Activated CD4-positive, alpha-beta memory T cell treated with anti-CD3 and anti-CD28 coated beads for 36 hours (primary cell): ENCODE measurements at places on chromosomes 1 and 21. TPM values are rescaled to one million over a fixed set of nuclear protein-coding genes. Genes with fewer than 3 reads are reported as not detected.

DNA sequence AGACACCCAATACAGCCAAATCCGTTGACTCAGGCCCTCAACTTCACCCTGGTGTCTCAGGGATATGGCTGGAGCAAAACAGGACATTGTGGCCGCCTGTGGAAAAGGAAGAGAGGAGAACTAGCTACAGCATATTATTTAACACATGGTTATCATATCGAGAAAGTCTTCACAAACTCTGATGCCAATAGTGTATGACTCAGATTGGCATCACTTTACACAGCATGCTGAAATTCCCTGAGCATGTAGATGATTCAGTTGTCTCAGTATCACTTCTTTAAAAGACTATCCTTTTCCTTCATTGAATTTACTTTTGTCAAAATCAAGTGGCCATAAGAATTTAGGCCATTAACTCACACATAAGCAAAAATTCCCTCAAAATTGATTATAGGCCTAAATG lies 20.1 kb downstream of the HSD3B2 start:
- DNase-seq: no peak

- no peak for DNase-seq
These were observed 1.4 kb upstream of the DENND2C start for GRCh38 chr1:114671011-114671938.

GRCh38 chr21:21183092-21183491 lies 184.9 kb downstream of the NCAM2 start:
- no peak for DNase-seq

- DNase-seq: no peak
These were observed 117.5 kb downstream of the PRDM16 start for GRCh38 chr1:3186526-3186921.

DNA sequence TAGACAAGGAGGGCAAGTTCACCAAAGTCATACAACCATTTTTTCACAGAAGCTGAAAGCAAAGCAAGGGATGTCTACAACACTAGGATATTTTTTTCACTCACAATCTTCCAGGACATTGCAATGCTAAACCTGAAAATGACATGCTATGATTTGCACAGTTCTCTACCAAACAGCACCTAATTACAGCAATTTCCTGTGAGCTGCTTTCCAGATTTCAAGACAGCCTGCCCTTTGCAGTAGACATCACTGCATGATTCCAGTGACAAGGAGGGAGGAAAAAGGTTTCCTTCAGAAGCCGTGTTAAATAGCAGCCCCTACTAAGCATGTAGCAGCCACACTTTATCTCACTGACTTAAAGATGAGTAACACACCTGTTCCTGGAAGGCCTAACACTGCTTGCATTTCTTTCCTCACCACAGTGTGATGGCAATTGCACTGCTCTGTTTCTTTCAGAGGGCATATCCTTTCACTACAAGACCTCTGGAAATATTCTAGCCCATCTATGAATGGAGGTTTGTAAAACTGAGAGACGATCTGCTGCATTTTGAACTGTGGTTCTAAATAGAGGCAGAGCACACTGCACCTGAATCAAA lies 97.1 kb downstream of the DUSP10 start:
- DNase-seq: no peak

GRCh38 chr1:221344693-221345092 lies 397.2 kb downstream of the DUSP10 start:
- DNase-seq: no peak

- no peak for DNase-seq
These were observed 6.0 kb upstream of the CAPN2 start for GRCh38 chr1:223706077-223706973.

DNA sequence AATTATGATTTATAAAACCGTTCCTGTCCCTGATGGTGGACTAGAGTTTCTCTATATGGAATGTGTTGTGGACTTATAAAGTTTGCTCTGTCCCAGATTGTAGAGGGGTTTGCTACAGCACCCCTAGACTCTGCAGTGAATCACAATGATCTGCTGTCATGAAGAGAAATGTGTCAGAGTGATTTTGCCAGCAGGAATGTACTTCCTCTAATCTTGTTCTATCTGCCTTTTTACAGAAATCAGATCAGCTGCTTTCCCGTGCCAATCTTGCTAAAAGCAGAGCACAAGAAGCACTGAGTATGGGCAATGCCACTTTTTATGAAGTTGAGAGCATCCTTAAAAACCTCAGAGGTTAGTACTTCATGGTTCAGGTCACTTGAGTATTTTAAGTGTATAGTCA lies 52.0 kb downstream of the LAMC2 start:
- no peak for DNase-seq

Gene CACHD1
- total RNA-seq: 0.27 TPM

Gene CR2
- total RNA-seq: 0.10 TPM

Gene GABRD
- total RNA-seq: not detected

Gene PRMT2
- 90.7 TPM for total RNA-seq

Gene LCE3E
- total RNA-seq: not detected

Gene PLPPR4
- not detected for total RNA-seq
